Kidney glomerular epithelial cell (primary cell): ENCODE measurements at places on chromosomes 6 and 20.

DNA sequence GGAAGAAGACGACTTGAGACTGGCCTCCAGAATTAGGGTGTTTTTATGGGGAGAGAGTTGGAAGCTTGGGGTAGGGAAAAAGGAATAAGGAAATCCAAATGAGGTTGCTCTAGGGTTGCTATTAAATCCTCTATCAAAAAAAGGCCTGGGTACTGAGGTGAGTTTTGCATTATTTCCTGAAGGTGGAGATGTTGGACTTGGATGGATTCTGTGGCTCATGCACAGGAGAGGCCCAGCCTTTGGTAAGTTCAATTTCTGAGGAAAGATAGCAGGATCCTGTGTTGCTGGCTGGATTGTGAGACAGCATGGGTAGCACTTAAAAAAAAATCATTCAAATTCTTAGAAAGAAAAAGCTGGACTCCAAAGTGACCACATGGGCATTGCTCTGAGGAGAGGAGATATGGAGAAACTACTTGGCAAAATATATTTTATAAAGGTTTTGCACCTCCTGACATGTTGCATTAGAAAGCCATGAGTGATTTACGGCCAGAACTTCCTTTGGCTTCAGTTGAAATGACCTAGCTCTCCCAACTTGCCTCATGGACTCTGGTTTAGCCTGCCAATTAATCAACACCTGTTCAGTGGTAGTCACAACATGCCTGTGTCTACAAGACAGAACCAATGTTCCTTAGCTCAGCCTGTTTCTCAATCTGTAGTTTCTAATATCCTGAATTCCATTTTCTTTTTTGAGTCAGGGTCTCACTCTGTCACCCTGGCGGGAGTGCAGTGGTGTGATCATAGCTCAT, 152.1 kb upstream of the RALGAPA2 start:
- DNase-seq, result peak; percentile 4

DNA sequence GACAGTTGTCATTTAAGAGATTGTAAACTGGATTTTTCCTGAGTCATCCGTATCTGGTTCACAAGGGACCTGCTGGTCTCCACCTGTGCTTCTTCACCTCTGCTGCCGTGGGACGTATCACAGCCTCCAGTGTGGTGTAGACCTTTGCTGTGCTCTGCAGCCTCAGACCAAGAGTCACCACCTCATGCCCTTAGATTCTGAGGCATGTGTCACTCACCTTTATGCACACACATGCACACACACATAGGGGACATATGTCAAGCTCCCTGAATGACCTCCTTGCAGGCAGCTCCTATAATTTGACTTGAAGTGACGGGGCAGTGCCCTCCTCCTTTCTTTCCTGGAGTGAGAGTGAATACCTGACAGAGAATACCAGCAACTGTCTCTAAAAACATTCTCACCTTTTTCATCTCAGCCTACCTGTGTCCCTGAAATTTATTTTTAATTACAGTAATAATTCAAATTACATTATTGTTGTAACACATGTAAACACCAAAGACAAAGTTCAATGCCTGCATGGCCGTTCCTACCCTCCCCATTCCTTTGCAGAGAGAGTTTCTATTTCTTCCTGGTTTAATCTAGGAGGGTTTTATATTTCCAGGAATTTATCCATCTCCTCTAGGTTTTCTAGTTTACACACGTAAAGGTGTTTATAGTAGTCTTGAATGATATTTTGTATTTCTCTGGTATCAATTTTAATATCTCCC, 3.5 kb downstream of the SLC17A4 start:
- DNase-seq, result no peak

DNA sequence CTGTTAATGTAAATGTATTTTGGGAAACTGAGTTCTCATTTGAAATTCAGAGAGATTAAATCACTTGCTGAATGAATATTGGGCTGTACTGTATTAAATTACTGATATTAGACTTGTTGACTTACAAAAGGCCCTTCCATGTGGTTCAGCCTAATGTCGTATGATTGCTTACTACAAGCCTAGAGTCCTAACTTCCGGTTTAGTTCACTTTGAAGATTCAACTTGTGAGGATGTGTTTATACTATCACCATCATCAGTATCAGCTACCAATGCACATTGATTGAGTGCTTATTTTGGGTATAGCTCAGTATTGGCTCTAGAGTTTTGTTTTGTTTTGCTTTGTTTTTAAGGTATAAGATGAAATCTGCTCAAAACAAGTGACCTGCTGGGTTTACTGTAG, 48.3 kb downstream of the FAM217A start:
- no peak for DNase-seq

- DNase-seq, result no peak
Measured at GRCh38 chr20:11271920-11272594, 598.3 kb upstream of the JAG1 start.

DNA sequence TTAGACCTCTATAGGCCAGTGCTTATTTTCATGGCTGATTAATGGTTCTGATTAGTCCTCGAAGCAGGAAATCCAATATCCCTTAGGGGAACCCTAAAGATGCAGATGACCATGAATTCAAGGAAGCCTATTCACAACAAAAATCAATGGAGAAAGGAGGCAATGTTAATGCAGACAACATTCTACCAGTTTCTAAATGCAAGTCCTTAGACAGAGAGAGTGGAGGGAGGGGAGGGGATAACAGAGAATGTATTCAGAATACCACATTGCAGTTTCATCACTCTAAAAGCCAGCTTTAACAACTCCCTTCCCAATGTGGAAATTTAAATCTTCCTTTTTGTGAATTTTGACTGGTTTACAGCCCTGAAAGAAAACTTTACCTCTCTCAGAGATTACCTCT, 87.1 kb upstream of the POU3F2 start:
- DNase-seq, result no peak

- DNase-seq, result no peak
Measured at GRCh38 chr20:64025826-64026412, 10.1 kb upstream of the C20orf204 start.

GRCh38 chr20:62219992-62220665, at the start of gene HRH3:
Gene HRH3, minus strand, starts transcription at chr20:62220278. Its CDS starts 308 bp downstream, at chr20:62219970.
- DNase-seq, result no peak

GRCh38 chr20:56362833-56363413, 4.1 kb downstream of the FAM210B start:
- no peak for DNase-seq

- DNase-seq, result no peak
Measured at GRCh38 chr6:51153109-51153508, 334.4 kb downstream of the TFAP2B start.

DNA sequence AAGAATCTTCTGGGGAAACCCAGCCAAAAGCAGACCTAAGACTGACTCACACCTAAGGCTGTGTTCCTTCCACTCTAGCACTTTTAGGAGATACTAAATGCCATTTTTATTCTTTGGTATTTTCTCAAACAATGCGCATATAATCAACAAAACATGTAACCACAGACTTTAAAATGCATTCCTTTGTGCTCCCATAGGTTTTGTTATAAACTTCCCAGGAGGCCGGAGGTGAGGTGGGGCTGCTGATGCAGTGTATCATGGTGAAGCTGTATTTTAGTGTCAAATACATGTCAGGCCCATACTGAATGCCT, 155.2 kb downstream of the BTBD3 start:
- no peak for DNase-seq

DNA sequence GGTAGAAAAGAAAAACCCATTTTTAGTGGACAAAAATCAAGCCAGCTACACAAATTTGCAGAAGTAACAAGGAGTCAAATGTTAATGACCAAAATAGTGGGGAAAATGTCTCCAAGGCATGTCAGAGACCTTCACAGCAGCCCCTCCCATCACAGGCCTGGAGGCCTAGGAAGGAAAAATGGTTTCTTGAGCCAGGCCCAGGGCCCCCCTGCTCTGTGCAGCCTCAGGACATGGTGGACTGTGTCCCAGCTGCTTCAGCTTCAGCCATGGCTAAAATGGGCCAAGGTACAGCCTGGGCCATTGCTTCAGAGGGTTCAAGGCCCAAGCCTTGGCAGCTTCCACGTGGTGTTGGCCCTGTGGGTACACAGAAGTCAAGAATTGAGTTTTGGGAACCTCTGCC, 82.5 kb upstream of the CLVS2 start:
- no peak for DNase-seq

DNA sequence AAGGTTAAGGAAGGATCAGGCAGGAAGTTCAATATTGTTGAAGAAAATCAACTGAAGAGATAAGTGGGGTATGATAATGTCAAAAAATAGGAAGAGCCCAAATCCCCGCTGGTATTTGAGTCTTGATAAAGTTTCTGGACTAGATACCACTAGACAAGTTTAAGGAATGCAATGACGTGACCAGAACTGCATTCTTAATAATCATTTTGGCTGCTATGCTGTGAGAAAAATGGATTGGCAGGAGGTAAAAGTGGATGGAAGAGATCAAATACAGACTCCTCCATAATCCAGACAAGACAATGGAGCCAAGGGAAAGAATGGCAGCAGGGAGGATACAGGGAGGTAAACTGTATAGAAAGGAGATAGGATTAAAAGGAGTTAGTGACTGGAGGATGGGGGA, 128.2 kb downstream of the COL12A1 start:
- no peak for DNase-seq

DNA sequence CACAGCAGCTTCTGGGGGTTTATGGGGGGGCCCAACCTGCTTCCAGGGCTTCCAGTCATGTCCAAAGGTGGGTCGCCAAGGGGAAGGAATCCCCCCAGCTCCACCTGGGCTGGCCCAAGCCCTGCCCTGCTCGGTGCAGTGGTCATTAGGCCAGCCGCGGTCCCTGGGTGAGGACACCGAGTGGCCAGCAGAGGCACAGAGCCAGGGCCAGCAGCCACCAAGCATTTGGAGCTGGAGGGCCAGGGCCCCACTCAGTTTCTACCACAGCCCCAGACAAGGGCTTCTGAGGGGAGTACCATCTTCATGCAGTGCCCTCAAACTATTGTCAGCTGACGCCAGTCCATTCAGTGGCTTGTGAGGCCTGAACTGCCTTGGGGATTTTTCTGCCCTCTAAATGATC, 39.6 kb downstream of the TFEB start:
- DNase-seq, result no peak

GRCh38 chr20:24018796-24019195, 30.2 kb upstream of the GGTLC1 start:
- DNase-seq, result no peak

DNA sequence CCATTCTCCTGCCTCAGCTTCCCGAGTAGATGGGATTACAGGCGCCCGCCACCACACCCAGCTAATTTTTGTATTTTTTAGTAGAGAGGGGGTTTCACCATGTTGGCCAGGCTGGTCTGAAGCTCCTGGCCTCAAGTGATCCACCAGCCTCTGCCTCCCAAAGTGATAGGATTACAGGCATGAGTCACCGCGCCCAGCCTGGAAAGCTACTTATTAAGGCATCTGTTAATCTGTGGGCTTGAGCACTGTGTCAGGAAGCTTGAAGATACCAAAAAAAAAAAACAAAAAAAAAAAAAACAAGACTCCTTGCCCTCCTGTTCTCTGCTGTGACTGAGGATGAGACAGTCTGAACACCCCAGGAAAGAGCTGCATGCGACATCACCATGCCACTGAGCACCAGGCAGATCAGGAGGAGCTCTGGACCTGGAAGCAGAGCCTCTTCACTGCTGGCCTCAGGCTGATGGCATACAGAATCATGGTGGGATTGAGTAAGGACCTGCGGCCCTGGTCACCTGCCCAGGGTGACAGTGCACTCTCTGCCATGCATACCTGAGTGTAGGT, 166.5 kb upstream of the SNX9 start:
- no peak for DNase-seq

- DNase-seq, result no peak
Measured at GRCh38 chr6:82066991-82067411, 180.5 kb downstream of the IBTK start.

- DNase-seq, result no peak
Measured at GRCh38 chr20:17885544-17885943, 83.0 kb downstream of the SNX5 start.

GRCh38 chr6:2918936-2919335, 15.8 kb upstream of the SERPINB9 start:
- no peak for DNase-seq

DNA sequence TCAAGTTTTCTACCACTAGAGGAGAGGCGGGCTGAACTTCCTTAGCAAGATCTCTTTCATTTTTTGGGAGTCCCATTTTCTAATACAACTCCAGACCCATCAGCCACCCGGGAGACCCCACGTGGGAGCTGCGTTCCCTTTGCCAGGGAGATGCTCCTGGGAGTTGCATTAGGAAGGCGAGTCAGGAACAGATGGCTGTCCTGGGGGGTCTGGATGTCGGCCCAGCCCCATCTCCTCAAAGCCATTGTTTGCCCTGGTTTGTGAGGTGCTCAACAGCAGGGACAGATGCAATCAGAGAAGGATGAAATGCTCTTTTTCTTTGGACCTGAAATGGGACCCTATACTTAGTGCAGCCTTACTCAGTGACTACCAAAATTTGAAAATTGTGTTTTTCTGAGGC, 39.4 kb downstream of the CARMIL1 start:
- no peak for DNase-seq

DNA sequence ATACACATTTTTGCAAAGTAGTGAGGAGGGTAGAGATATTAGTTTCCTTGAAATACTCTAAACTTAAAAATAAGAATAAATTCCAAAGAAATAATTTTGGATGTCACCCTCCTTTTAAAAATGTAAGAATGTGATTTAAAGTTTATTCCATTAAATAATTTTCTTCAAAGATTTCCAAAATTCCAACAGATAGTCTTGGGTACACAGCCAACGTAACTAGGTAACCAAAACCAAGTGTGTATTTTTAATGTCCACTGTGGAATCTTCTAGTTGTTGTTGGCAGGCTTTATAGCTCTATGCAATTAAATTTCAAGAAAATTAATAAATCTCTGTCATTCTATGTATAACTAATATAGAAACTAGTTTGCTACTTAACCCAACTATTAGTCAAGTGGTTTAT, 101.3 kb downstream of the COL21A1 start:
- DNase-seq, result no peak

- no peak for DNase-seq
Measured at GRCh38 chr6:111283707-111284106, 196.4 kb downstream of the SLC16A10 start.

DNA sequence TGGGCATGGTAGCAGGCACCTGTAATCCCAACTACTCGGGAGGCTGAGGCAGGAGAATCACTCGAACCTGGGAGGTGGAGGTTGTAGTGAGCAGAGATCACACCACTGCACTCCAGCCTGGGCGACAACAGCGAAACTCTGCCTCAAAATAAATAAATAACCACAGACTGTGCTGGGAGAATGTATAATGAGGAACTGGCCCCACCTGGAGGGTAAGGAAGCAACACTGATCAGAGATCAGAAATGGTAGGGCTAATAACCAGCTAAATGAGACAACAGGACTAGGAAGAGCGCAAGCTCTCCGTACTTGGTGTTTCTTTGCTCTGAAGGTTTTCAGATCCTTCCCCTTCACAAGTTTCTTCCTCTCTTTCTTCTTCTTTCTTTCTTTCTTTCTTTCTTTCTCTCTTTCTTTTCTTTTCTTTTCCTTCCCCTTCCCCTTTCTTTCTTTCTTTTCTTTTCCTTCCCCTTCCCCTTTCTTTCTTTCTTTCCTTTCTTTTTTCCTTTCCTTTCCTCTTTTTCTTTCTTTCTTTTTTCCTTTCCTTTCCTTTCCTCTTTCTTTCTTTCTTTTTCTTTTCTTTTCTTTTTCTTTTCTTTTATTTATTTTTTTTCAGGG, 14.6 kb downstream of the CCM2L start:
- no peak for DNase-seq

- DNase-seq, result no peak
Measured at GRCh38 chr20:63501818-63502670, 3.2 kb upstream of the EEF1A2 start.
